ENCODE measurements at places on chromosomes 7 and 10. TPM values are rescaled to one million over a fixed set of nuclear protein-coding genes. Genes with fewer than 3 reads are reported as not detected.

- DNase-seq = no peak
Observed at GRCh38 chr7:27453702-27454405, 208.8 kb downstream of the HIBADH start.

Gene FAM180A
- total RNA-seq = not detected

Gene ZSCAN25
- total RNA-seq = 30.0 TPM

- DNase-seq = no peak
Observed at GRCh38 chr10:6504296-6504695, 75.8 kb downstream of the PRKCQ start.

DNA sequence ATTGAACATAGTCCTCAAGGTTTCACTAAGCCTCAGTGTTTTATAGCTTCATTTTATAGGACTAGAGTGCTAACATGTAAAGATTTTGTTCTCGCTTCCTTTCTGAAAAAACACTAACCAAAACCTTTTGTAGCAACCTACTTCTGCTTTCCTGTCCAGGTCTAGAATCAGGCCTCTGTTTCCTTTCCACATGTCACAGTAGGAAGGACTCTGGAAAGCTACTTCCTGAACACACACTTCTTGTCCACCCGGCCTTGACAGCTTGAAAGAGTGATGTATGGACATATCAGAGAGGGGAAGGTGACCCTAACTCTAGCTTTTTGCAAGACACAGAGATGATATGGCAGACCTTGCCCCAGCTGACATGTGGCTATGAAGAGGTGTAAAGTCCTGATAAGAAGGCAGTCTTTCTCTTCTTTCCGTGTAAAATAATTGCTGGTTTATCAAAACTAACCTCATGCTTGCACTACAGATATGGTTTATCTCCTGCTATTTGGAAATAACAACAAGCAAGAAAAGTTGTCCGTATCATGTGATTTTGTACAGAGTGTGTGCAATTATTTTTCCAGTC is 175.4 kb downstream of the SKAP2 start:
- no peak for DNase-seq

Gene C10orf88
- total RNA-seq = 15.7 TPM

Gene BTBD16
- not detected for total RNA-seq

- DNase-seq = no peak
Observed at GRCh38 chr10:44576702-44577191, 191.8 kb upstream of the CXCL12 start.

Gene SLC13A4
- total RNA-seq = not detected

DNA sequence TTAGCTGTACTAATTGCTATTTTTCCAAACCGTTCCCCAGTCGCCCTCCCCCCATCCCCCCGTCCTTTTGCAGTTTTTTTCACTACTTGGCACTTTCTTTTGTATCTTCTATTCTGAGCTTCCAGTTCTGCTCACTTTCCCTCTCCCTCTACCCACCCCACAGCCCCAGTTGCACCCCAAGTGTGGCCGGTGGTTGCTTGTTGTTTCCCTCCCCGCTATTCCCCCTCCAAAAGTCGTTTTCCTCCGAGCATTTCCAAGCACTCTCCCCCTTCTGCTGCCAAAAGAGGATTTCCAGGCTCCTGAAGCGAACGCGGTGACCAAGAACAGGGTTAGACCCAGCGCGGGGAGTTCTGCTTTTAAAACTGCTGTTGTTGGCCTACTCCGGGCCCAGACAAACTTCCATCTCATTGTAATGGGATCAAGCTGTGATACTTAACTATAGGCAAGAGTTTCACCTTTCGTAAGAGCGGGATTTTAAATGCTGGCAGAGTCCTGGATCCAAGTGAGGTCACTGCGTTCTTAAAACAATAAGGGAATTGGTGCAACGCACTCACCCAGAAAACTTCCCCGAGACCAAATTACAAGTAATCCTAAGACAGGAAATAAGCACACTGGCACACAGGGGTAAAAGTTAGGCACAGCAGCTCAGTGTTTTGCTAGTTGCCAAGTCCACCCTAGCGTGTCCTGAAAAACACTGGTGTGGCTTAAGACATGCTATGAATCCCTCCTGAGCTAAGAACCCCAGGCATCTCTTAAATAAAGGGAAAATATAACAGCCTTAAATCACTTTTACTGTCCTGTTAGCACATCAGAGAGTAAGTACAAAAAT is 1.5 kb upstream of the RGS10 start:
- DNase-seq = no peak

DNA sequence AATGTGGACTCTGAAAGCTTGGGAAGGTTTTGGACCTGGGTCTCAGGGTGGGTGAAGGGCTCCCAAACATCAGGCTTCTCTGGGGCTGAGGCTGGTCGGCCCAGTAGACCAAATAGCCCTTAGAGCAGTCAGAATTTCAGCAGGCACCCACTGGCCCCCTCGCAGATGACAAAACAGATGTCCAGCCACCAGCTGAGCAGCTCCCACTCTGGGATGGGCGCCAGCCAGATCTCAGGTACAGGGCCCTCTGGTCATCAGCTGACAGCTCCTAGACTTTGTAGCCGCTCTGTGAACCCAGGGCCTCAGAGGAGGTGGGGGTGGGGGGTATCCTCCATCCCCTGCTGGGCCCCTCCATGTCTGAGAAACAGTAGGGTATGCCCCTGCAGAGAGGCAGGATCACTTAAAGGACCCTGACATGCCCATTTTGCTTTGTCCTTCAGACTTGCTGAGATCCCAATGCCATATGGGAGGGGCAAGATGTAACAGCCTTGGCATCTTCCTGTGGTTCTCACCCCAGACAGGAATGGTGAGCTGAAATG is 26.5 kb downstream of the HSPA12A start:
- no peak for DNase-seq
